ENCODE measurements at places on chromosomes 1 and 21.

DNA sequence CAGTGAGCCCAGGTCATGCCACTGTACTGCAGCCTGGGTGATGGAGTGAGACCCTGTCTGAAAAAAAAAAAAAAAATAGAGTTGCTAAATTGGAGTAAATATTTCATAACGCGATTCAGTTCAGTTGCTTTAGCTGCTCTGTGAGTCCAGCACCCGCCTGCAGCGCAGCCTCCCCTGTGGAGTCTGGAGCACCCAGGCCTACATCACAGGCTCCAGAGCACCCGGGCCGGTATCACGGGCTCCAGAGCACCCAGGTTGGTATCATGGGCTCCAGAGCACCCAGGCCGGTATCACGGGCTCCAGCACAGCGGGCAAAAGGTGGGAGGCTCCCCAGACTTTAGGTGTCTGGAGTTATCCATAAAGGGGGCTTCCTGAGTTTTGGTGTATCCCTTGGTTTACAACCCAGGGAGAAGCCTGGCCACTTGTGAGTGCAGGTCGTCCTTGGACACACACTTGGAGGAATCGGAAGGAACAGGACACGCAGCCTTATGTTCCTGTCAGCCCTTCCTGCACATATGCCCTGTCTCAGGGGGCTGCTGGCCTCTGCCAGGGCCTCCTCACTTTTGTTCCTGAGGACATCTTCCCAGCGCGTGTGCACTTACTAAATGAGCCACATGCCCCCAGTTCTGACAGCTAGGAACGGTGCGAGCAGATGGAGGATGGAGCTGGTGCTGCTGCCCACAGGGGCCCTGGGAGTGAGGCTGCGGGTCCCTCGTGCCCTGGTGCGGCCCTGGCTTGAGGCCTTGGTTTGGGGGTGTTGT is 25.1 kb downstream of the SKI start:
- DNase-seq: no peak

DNA sequence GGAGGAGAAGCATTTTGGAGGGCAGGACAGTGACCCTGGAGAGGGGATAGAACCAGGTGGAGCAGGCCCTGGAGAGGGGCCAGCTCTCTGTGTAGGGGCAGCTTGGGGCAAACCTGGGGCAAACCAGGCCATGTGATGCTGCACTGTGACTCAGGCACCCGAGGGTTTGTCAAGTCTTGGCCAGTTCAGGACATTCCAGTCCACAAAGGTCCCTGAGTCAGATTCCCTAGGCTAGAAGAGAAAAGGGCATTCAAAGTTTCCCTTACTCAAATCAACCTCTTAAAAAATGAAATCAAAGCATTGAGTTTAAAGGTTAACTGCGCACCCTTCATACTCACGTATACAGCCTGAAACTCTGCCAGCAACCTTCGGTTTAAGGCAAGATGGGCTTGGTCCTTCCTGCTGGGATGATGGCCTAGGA is 25.2 kb upstream of the PLA2G2C start:
- no peak for DNase-seq

- DNase-seq: no peak
Measured at GRCh38 chr21:21103692-21104091, 105.5 kb downstream of the NCAM2 start.

DNA sequence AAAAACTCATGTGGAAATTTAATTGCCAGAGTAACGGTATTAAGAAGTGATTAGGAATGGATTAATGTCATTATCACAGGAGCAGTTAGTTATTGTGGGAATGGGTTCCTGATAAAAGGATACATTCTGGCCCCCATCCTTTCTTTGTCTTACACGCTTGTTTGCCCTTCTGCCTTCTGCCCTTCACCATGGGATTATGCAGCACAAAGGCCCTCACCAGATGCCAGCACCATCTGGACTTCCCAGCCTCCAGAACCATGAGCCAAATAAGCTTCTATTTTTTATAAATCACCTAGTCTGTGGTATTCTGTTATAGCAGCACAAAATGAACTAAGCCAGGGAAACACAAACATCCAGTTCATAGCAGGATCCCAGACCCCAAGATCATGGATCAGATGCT is 33.9 kb upstream of the POU2F1 start:
- no peak for DNase-seq

DNA sequence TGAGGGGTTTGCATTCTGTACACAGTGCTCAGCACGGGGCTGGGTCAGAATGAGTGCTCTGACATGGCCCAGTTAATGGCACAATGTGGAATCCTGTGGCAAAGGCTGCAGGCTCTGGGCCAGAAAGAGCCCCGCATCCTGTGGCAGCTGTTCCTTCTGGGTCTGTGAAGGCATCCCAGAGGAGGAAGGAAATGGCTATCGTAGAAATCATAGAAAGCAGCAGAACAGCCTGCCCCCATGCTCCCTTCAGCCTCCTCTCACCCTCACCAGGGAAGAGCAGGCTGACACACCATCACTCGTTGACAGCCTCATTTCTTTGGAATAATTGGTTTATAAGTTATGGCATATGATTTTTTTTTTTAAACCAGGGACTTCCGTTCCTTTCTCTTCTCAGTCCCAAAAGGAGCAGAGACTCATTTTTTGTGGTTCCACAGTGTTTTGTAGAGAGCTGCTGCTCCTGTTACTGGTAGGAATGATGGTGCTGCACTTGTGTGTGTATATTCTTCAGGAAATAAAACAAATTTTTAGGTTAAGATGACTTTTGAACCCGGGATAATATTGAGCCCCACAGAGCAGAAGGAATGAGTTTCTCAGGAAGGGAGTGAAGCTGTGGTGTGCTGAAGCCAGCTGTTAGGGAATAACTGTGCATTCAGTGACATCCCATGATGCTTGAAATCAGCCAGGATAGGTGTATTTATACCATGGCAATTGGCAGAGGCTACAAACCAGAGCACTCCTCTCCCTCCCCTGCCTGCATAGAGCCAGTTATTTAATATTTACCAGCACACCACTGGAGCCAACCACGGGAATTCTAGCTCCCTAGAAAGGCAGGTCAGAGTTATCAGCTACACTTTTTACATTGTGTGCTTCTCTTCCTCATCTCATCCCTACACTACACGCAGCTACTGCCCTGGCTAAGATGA is 32.0 kb downstream of the PLXNA2 start:
- no peak for DNase-seq

All from NCI-H2081 treated with DMSO at 0.1 percent for 48 hours (cell line).